Cardiac muscle cell (in vitro differentiated cells and primary cell): ENCODE measurements at places on chromosomes 2 and 18. TPM values are rescaled to one million over a fixed set of nuclear protein-coding genes. Genes with fewer than 3 reads are reported as not detected.

Gene KIAA2012
- total RNA-seq, result 0.21 TPM in 1 of 2 replicates, not detected in the other

Gene LYPD6B
- total RNA-seq, result 1.6 and 3.9 TPM in 2 replicates

Gene BCL2
- total RNA-seq, result 0.70 and 0.98 TPM in 2 replicates

Gene CRYGA
- not detected in 2 replicates for total RNA-seq

Gene LONRF2
- 0.83 and 1.7 TPM in 2 replicates for total RNA-seq

Gene CNGA3
- 0.04 TPM in 1 of 2 replicates, not detected in the other for total RNA-seq
